Fibroblast of skin of left quadriceps (primary cell): ENCODE measurements at places on chromosomes 5 and 9.

DNA sequence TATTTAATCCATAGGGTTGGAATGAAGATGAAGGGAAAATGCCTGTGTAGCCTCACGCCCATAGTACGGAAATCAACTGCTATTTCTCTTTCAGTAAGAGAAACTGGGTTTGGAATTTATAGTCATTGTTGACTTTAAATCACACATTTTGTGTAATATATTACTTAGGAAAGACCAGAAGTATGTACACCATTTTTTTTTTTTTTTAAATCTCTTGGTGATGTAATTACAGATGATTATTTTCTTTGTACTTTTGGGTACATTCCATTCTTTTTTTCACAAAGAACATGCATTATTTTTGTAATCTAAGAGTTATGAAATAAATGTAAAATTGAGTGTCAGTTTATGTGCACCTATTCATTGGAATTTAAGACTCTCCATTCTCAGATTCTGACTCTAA is 45.7 kb downstream of the POC5 start:
- no peak for DNase-seq

- no peak for DNase-seq
Observed at GRCh38 chr9:125757834-125758233, 10.7 kb downstream of the PBX3 start.

DNA sequence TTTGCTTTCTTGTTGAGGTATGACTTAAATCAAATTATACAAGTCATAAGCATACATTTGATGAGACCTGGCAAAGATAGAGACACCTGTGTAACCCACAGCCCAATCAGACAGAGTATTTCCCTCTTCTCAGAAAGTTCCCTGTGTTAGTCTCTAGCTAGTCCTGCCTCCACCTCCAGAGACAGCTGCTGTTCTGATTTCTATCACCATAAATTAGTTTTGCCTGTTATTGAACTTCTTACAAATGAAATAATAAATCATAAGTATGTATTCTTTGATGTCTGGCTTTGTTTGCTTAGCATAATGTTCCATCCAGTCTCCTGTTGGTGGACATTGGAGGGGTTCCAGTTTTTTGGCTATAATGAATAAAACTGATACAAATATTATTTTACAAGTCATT is 194.5 kb downstream of the ICE1 start:
- DNase-seq, result no peak

GRCh38 chr9:92140074-92140753 is 25.0 kb upstream of the SPTLC1 start:
- peak; percentile 15 for DNase-seq

DNA sequence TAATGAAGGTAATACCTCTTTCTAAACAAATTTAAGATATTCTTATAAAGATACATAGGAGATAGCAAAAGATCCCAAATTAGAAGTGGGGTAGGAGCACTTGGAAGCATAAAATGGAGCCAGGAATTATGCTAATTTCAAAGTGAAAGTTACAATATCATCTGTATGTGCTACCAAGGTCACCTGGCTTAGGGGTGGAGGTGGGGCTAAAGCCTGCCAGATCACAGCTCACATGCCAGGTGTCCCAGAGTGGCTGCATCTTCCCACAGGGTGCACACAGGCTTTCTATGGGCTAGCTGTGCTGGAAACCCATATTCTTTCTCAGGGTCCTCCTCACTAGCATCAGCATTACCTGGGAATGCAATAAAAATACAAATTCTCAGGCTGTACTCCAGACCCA is 118.2 kb upstream of the TXNDC8 start:
- DNase-seq, result no peak

DNA sequence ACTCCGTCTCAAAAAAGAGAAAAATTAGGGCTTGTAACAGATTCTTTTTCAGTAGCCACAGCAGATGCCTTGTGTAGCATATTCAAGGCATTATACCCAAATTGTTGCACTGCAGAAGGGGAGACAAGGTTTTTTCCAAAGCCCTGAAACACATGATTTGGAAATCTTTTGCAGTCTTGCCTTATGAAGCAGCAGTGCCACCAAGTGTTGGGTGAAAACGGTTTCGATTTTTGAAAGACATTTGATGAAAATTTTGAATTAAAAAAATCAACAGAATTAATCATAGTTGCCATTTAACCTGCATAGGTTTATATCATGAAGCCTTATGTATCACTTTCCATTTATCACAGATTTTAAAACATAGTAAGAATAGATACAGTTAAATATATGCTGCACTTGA is 479.5 kb downstream of the TAF11L14 start:
- no peak for DNase-seq

DNA sequence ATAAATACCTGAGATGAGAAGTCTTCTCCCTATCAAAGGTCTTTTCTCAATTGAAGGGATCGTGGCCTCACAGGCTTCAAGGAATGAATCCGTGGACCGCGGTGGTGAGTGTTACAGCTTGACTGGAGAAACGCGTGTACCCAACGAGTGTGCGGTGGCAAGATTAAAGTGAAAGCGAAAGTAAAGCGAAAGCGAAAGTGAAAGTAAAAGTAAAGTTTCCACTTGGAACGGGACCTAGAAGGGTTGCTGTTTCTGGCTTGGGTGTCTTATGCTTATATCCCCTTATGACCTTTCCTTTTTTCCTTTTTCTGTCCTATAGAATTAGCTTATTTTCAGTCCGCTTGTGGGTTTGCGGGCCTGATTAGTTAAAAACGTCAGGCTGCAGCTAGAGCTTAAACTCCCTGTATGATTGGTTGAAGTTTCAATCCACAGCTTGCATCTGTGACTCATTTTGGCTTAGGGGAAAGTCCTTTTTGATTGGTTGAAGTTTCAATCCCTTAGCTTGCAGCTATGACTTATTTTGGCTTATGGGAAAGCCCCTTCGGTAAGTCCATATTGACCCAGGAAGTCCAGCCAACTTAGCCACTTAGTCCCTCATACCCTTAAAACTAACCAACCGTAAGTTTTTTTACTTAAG is 924.3 kb upstream of the CDH10 start:
- no peak for DNase-seq

GRCh38 chr9:7137040-7137439 is 379.3 kb downstream of the KDM4C start:
- no peak for DNase-seq

- no peak for DNase-seq
Observed at GRCh38 chr5:52657247-52657645, 130.5 kb upstream of the ITGA1 start.

DNA sequence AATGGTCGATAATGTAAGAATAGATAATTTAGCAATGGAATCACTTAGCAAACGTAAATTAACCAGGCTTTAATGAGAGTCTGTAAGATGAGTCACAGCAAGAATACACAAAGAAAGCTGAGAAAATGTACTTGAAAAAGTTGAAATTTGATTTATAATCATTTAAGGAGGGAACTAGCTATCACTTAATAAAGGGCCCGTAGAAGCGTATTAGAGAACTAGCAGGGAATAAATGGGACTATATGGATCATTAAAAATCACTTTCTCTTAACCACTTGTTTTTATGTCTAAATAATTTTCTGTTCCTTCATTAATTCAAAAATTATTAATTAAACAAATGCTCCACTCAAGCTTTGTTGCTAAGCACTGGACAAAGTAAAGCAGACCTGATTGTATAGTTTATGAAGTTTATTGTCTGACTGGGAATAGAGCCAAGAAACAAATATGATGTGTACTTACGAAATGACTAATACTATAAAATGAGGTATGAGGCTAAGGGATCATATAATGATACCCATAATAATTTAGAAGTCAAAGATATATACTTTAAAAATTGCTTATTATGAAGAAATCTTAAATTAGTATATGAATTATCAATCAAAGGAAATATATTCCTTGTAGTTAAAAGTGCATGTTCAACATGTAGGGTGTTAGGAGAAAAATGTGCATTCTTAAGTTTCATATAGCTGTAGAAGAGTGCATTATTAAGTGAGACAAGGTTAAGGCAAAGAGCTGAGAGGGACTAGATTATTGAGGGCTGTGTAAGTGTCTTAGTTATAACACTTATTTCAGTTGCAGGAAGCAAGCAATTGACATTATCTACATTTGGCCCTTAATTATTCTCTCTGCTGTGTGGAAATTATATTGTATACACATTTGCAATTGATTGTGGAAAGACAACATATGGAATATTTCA is 196.8 kb downstream of the PRDM9 start:
- DNase-seq, result no peak

DNA sequence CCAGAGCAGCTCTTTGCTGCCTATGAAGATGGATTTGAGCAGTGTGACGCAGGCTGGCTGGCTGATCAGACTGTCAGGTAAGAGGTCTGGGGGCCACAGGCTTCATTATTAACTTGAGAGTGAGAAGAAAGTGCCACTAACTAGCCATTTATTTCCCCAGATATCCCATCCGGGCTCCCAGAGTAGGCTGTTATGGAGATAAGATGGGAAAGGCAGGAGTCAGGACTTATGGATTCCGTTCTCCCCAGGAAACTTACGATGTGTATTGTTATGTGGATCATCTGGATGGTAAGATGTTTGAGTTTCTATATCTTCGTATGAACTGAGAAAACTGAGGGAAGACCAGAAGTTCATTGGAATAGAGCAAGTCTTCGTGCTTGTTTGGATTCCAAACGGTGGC is 22.1 kb downstream of the VCAN start:
- no peak for DNase-seq

DNA sequence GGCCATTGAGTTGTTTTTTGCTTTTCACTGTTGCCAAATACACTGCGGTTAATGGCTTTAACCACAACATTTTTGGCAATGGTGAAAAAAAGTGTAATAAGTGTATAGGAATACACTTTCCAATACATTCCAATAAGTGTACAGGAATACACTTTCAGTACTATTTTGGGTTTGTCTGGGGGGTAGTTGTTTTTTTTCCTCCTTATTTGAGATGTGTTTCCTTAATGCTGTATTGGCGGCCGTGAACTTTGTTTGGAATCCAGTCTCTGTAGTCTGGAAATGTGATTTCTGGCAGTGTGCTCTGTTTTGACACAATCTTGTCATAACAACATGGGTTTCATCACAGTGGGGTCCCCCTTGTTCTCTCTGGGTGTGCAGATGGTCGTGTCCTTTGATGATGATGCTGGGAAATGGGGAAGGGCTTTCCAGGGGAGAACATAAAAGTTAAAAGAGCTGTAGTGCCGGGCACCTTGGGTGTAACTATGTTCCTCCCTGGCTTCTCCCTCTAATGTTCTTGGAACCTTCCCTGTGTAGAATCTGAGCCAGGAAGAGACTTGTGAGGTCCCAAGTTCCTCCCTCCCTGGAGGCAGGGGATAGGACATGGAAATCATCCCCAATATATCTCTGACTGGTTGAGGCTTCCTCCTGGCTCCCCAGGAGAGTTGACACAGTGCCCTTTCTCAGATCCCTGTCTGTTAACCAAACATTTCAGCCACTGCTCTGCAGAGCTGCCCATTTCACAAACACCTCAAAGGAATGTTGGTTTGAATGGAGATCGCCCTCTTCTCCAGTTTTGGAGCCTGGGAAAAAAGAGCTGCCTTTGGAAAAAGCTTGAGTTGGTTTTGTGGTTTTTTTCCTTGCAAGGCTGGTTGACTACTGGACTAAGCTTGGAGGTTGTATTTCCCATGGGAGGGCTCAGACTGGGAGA is 44.8 kb downstream of the RCL1 start:
- DNase-seq, result peak; percentile 80

GRCh38 chr5:155021842-155022241 is 8.3 kb downstream of the KIF4B start:
- no peak for DNase-seq

GRCh38 chr5:110094548-110094947 is 404.8 kb downstream of the MAN2A1 start:
- DNase-seq, result no peak

GRCh38 chr9:121814594-121814993 is 163.2 kb downstream of the DAB2IP start:
- no peak for DNase-seq

GRCh38 chr9:123311250-123311752 is 42.9 kb upstream of the STRBP start:
- no peak for DNase-seq
